ENCODE measurements at places on chromosomes 16 and 17.
A peak's percentile ranks its signal among the peaks of the same experiment; 100 is the strongest.

DNA sequence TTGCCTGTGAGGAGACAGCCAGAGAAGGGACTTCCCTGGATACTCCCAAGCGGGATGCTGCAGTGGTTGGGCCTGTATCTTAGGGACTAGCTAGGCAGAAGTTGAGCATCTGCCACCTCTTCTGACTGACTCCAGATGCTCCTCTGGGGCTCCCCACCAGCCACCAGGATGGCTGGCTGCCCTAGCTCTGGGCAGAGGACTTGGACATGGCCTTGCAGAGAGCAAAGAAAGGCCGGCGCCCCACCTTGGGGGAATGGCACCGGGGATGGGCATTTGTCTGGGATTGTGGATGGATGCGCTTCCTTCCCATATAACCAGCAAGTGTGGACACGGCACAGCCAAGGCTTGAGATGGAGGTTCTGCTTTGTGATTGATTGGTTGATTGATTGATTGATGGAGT is 69.0 kb downstream of the OR1D5 start:
- no peak for DNase-seq

DNA sequence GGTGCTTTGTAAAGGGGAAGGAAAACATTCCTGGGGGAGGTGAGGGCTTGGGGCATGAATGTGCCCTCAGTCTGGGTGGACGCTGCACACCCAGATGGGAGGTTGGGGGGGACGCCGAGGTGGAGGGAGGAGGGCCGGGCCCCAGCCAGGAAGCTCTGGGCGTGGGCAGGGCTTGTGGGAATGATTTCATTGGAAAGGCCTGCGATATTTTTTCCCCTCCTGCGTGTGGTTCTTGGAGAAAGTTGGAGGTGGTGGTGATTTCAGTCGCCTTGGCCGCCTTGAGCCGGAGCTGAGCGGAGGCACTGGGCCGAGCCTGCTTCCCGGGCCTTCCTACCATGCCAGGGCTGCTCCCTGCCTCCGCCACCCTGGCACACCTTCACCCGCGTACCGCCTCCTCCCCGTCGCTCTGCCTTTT is 26.4 kb upstream of the CLEC18A start:
- no peak for DNase-seq

DNA sequence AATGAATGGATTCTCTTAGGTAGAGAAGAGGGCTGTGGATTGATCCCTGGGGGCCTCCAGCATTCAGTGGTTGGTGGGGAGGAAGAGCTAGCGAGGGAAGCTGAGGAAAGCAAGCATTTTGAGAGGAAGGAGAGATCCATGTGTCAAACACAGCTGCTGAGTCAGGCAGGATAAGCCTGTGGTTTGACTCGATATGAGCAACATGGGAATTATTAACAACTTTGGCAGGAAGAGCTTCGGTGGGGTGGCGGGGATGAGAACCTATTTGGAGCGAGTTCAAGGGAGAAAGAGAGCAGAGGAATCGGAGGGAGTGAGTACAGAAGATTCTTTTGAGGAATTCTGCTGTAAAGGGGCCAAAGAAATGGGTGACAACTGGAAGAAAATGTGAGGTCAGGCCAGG is 59.5 kb upstream of the CDC42EP4 start:
- peak; percentile 40 for DNase-seq

- no peak for DNase-seq
Measured at GRCh38 chr16:80390871-80391489, 149.8 kb upstream of the DYNLRB2 start.

GRCh38 chr17:80882926-80883685 is 108.5 kb upstream of the CHMP6 start:
- DNase-seq: no peak

GRCh38 chr17:82007495-82008257 is 15.0 kb downstream of the CENPX start:
- no peak for DNase-seq

GRCh38 chr16:30767767-30768465 is 5.8 kb downstream of the RNF40 start:
- no peak for DNase-seq

DNA sequence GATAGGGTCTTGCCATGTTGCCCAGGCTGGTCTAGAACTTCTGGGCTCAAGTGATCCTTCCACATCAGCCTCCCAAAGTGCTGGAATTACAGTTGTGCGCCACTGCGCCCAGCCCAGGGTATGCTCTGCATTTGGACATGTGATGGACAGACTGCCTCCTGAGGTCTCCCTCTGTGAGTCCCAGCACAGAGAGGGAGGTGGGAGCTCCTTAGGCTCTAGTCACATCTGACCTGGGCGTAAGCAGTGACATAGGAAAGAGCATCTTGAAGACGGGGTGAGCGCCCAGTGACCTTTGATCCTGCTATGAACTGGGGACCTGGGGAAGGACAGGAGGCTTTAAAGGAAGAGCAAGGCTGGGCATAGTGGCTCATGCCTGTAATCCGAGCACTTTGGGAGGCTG is 2.2 kb upstream of the GFAP start:
- DNase-seq: no peak

GRCh38 chr17:63024716-63025115 is 58.7 kb downstream of the TANC2 start:
- no peak for DNase-seq

DNA sequence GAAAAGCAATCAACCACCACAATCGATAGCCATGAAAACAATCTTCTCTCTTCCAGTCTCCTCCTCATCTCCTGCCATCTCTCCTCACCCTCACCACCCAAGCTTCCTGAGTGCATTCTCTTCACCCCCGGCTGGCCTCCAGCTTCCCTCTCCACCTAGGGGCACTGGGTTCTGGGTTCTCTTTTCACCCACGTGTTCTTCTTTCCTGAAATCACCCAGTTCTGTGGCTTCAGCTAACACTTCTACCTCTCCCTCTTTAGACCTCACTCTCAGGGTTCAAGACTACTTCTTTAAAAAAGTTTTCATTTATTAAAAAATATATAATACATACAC is 8.2 kb downstream of the ITGAM start:
- DNase-seq: no peak

DNA sequence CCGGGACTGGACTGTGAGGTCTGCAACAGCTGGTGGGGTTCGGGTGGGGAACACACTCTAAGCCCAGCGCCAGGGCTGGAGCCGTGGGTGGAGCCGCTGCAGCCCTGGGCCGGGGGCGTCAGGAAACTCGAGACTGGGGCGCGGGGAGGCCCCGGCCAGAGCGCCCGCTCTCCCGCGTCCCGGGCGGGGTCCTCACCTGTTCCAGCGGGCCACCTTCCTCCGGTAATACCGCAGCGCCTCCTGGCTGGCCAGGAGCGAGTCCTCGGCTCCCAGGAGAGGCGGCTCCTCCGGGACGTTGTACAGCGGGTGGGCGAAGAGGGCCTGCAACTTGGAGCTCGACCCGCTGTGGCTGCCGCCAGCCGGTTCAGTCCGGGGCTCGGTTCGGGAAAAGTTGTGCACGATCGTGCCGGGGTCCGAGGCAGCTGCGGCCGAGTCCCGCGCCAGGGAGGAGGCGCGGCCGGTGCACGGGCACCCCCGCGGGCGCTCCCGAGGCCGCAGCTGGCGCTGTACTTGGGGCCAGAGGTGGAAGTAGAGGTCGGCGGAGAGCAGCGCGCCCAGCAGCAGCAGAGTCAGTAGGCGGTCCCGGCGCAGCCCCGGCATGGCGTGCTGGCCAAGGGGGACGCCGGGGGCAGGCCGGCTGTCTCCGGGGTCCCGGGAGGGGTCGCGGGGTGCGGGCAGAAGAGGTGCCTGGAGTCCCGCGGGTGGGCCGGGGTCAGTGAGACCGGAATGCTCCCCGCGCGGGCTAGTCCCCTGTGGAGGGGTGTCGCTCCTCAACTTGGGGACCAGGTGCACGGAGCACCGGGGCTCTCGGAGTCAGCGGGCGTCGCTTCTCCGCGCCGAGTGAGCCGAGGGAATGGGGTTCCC is 868 bp downstream of the FAM20A start:
- no peak for DNase-seq

DNA sequence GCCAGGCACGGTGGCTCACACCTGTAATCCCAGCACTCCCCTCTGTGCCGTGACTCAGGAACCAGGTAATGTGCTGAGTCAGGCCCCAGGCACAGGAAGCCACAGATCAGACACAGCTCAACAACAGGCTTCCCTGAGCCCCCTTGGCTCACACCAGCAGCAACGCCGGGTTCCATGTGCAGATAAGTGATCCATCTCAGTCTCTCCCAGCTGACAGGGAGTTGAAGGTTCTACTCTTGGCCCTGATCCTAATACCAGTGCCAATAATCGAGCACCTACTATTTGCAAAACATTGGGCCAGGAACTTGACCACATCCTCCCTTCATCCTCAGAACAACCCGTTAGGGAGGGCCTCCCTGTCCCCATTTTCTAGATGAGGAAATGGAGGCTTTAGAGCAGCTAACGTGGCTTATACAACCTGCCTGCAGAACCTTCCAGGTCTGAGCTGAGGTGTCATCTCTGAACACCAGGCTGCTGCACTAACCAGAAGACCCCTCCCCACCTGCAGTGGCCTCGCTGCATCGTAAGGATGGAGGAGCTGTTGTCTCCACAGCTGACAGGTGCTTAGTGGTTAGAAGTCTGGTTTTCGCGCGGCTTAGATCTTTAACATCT is 64.8 kb upstream of the AMZ2 start:
- DNase-seq: no peak

DNA sequence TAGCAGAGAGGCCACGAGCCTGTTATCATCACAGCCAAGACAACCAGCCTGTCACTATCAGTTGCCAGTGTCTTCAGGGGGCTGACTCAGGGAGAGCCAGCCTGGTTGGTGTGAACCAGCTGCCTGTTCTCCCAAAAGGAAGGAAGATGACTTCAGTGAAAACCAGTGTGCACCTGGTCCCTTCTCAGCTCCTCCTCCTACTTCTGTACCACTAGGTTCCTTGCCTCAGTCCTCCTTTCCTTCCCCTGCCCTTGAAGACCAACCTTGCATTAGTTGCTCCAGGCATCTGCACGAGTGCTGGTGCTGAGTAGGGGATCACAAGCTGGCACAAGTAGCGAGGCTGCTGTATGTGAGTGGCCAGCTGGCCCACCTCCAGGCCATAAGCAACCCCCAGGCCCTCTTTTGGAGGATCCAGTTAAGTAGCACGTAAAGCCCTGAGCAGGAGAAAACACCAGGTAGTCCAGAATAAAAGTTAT is 8.5 kb downstream of the TUBG1 start:
- no peak for DNase-seq

DNA sequence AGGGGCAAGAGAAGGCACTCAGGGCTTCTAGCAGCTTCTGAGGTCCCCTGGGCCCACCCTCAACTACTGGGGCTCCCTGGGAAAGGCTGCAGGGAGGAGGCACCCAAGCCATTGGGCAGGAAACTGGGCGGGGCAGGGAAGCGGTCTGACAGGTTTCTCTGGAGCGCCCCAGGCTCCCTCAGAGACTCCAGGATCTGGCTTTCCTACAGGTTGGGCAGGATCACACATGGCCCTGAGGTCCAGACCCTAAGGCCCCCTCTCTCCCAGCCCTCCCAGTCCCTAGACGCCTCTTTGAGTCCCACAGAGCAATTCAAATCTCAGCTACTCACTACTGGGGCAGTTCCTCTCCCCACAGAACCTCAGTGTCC is 14.3 kb downstream of the JUP start:
- DNase-seq: no peak

- no peak for DNase-seq
Measured at GRCh38 chr16:4390266-4391260, 18.9 kb downstream of the VASN start.
